ENCODE measurements at places on chromosomes 2 and 18.

- DNase-seq = no peak
Observed at GRCh38 chr18:23588836-23589560, 2.7 kb upstream of the NPC1 start.

- no peak for DNase-seq
Observed at GRCh38 chr2:95700519-95700918, 108.7 kb downstream of the TRIM43 start.

DNA sequence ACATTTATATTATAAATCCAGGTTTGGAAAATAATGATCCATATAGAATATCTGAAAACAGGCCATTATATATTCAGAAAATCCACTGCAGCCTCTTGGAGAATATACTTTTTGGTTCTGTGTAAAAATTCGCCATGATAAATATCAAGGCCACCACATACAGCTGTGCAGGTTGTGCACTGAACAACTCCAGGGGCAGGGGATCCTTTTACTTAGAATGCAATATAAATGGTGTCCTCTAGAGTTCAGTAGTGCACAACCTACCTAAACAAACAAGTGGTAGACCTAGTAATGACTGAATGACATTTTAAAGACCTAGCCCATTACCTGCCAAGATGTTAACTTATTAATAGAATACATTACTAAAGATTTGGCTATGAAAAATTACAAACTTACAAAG, 22.4 kb downstream of the MOGAT1 start:
- DNase-seq = no peak

DNA sequence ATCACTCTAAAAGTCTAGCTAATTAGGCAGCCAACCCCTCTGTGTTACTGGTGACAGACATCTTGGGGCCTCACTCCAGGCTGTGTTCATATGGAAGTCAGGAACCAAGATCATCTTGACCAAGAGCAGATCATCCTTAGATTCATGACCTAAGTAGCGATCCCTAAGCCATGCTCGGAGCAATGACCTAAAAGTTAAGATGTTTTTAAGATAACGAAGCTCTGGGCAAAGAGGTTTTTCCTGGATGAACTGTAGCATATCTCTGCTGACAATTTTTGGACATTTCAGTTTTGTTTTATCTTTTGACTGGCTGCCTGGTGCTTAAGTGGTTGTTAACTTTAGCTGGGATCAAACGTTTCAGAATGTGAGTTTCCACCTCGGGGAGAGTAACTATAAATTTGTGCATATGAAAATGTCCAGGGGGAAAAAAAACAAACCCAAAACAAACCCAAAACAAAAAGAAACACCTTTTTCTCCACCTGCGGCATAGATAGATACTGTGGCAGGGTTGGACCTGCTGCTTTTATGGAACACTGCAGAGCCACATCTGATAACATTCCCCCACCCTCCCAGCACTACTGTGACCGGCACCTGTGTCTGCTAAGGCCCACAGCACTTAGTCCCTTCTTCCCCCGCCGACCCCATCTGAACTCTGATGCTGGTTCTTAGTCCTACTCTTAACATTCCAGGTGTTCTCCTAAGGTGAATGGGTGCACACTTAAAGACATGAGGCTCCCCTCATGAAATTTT, 45.5 kb downstream of the EPAS1 start:
- DNase-seq = no peak

- DNase-seq = no peak
Observed at GRCh38 chr2:36582538-36582937, 15.4 kb downstream of the FEZ2 start.

DNA sequence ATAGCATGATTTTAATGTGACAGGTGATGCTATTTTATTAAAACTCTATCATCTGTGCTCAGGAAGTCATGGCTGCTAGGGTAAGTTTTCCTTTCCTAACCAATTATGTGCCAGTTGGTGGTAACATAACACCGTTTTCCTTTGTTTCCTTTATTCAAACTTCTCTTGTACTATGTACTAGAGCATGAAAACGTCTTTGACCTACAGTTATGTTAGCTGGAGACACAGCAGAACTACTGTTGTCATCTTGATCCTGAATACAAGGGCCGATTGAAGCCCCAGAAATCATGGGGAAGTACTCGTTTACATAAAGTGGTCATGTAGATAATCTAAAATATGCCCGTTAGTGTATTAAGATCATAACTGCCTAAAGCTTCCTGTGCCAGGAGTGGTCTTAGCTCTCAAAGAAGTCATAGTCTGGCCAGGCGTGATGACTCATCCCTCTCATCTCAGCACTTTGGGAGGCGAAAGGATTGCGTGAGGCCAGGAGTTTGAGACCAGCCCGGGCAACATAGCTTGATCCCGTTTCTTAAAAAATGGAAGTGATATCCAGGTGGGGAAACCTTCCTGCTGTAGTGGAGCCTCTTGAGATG, 20.5 kb downstream of the NEDD4L start:
- DNase-seq = no peak

DNA sequence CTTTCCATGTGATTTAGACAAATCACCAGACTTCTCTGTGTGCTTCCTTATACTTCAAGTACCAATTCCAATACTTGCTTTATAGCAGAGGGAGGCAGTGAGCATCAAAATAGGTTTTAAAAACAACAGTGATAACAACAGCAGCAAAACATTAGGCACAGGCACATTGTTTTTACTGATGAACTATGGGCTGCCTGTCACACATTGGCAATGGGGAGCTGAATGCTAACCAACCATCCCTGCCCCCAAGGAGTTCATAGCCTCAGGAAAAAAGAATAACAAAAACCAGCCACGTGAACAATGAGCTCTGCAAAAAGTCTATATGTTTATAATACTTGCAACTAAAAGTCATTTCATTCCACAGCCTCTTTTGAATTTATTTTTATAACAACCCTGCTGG, 287.9 kb upstream of the TRIB2 start:
- DNase-seq = no peak

DNA sequence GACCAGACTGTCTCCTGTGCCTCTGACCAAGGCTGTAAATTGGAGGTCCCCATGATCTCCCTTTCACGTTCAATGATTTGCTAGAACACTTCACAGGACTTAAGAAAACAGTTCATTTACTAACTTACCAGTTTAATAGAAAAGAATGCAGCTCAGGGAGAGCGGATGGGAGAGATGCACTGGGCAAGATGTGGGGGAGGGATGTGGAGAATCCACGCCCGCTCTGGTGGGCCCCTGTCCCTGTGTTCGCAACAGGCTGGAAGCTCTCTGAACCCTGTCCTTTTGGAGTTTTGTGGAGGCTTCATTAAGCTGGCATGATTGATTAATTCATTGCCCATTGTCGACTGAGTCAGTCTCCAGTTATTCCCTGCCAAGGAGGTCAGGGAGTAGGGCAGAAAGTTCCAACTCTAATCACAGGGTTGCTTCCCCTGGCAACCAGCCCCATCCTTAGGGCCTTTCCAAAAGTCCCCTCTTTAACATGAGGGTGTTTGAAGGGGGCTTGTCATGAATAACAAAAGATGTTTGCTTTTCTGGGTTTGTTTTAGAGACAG, 257.1 kb downstream of the ACKR3 start:
- DNase-seq = no peak

GRCh38 chr2:165197346-165197745, 6.5 kb downstream of the SCN3A start:
- DNase-seq = no peak

DNA sequence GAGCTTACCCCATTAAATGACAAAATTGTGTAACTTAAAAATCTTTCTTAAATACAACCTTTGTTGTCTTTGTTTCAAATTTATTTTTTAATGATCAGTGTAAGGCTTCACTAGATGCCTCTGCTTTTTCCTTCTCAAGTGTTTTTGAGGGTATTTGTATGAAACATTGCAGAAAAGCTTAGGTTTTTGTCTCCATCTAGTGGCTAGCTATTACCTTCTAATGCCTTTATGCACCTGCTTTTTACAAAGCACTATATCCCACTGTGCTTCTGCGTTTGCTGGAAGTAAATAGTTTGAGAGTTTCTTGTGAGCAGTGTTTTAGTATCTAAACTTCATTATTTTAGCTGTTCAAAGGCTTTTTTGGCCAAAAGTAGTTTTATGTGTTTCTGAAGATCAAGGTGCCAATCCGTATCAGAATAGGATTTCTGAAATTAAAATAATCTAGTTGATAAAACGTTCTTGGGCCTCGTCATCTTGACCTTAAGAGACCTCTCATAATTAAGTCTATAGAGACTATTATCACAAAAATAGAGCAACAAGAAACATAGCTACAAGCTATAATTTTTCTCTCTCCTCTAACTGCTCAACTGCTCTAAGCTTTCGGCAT, 47.0 kb downstream of the IWS1 start:
- DNase-seq = no peak

DNA sequence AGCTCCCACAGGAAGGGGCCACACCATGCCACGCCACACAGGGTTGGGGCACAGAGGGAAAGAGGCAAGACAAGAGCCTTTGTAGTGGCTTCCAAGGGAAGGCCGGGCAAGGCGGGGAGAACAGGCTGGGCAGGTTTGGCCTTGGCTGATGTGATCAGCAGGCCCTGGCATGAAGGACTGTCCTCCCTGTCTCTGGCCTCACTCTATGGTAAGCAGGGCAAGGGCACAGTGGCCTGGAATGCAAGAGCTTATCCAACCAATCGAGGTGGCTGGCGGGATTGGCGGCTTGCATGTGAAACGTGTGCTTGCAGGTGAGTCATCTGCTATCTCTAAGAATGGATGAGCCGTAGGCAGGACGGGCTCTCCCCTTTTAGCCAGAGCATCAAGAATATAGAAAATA, 6.4 kb upstream of the ATP9B start:
- no peak for DNase-seq

DNA sequence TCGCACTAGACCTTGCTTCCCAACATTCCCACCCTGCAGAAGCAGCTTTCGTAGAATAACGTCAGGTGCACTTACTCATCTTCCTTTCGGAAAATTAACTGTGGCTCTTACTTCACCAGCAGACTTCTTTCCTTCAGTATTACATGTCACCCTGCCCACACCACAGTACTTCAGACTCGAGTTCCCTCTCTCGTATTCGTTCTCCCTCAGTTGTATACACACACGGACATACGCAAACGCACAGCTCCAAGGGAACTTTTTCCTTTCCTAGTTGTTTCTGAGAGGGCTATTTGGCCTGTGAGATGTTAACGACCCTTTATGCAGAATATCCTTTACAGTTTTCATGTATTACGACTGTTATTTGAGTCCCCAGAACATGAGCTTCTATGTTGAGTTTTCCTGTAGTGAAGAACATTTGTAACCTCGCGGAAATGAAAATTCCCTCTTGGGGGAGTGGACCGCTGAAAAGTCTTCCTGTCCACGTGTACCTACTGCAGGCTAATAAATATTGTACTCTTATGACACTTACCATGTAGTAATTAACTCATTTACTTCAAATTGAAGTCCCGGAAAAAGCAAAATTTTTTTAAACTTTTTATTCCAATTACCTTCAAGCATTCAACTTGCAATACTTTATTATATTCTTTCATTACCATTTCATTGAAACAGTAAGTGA, 908 bp downstream of the ERLEC1 start:
- no peak for DNase-seq

GRCh38 chr18:2857491-2858131, 10.8 kb downstream of the EMILIN2 start:
- no peak for DNase-seq

DNA sequence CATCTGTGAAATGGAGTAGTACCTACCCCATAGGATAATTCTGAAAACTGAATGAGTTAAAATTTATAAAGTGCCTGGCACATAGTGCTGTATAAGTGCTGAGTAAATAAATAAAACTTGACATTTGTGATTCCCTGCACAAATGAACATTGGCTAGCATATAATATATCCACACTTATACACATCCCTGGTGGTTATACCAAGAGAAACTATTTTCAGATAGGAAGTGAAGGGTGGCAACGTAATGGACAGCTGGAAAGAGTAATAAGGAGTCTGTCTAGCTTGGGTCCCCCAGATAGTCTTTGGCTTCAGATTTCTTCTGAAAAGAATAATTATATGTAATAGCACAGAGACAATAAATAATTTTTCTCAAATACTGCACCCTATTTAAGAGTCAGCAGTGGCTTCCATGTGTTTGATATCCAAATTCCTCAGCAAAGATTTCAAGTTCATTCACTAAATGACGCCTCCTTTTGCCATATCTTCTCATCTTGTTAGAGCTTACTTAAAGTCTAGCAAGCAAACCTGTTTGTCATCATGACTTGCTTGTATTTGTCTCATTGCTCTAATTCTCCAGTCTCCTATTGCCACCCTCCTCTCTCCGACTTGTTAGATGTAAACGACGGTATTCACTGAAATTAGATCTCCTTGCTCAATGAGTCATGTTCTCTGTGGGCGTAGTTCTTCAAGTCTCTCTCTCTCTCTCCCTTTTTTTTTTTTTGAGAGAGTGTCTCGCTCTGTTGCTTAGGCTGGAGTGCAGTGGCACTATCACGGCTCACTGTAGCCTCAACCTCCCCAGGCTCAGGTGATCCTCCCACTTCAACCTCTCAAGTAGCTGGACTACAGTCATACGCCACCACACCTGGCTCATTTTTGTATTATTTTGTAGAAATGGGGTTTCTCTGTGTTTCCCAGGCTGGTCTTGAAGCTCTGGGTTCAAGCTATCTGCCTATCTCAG, 8.7 kb upstream of the ADGRF3 start:
- DNase-seq = no peak

DNA sequence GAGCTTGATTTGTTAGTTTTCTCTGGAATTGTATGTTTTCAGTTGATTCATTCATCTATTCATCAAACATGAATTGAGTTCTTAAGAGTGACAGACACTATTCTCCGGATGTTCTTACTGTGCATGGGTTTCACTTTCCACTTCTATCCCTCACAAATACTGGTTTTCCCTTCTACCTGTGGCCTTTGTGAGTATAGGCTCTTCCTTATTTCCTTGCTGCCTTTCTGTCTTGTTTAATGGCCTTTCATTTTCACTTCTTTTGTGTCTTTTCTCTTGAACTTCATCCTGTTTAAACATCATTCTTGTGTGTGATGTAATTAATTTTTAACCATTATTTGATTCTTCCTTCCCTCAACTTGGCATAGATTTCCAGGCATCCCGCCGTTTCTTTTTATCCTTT, 90.7 kb downstream of the CRIM1 start:
- DNase-seq = no peak

DNA sequence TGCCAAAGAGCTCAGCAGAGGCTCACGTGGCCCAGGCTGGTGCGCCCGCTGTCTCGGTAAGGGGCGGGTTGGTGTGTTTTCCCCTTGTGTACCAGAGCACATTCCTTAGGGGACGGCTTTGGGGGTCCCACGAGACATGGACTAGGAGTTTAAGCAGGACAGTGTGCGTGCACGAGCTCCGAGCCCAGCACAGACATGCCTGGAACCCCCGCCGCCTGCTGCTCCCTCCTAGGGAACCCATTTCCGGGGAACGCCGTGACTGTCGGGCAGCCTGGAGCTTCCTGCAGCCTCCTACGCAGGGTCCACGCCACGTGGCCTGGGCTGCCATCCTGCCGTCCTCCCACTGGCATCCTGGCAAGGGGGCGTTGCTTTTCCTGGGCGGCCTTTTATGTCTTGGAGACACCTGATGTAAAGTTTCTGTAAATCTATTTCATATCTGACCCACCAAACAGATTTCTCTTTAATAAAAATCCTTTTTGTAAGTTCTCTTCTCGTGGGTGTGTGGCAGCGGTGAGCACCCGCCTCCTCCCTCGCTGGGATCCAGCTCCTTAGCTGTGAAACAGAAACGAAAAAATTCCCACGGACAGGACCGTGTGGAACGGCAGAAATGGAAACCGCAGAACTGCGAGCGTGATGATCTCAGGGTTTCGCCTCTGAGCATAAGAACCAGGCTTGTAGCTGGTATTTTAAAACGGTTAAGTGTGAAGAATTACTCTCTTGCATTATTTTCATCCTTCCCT, 43.5 kb upstream of the KCNG2 start:
- no peak for DNase-seq
